ENCODE measurements at places on chromosomes 7 and 10. TPM values are rescaled to one million over a fixed set of nuclear protein-coding genes. Genes with fewer than 3 reads are reported as not detected.

- DNase-seq = no peak
These were observed 199.4 kb downstream of the USP6NL start for GRCh38 chr10:11411926-11412545.

WDFY4 gene
- not detected for total RNA-seq

DNA sequence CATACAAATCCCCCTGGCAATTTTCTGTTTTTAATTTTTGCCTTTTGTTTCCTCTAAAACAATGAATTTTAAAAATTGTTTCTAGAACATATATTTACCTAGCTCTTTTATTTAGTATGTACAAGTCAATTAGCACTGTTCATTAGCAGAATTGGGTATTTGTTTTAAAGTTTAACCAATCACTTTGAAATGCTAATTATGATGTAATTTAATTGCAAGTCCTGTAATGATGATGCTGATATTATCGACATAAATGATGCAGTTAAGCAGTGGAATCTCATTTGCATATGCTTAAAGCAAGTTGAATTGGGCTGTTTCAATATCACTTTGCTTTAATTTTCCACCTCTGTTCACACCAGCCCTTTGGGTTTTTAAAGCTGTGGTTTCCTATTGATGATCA lies 2.7 kb downstream of the FOXP2 start:
- no peak for DNase-seq

EN2 gene
- total RNA-seq = 0.20 TPM

CACNB2 gene
- total RNA-seq = 3.2 TPM

DNA sequence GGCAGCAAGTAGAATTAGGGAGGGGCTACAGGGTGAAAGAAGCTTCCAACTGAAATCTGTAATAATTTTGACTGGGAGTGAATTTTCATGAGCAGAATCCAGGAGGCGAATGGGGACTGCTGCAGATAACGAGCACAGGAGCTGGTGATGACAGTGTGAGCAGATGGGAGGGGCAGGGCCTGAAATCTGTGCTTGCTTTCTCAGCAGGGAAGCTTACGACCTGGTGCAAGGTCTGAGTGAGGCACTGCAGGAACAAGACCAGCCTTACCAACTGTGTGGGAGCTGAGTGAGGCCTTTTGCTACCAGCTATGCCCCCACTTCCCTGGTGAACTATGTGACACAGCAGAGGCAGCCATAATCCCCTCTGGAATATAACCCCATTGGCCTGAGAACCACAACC lies 109.8 kb downstream of the HPSE2 start:
- DNase-seq = peak; percentile 5

DNA sequence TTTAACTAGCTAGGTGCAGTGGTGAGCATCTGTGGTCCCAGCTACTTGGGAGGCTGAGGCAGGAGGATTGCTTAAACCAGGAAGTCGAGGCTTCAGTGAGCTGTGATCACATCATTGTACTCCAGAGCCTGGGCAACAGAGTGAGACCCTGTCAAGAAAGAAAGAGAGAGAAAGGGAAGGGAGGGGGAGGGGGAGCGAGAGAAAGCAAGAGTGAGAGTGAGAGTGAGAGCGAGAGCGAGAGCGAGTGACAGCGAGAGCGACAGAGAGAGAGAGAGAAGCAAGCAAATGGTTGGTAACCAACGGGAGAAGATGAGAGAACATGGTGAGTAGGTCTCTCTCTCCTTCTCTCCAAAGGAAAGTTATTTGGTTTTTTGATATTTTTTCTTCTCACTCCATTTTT lies 69.8 kb upstream of the DGKI start:
- DNase-seq = no peak
